ENCODE measurements at places on chromosomes 7 and 10.

DNA sequence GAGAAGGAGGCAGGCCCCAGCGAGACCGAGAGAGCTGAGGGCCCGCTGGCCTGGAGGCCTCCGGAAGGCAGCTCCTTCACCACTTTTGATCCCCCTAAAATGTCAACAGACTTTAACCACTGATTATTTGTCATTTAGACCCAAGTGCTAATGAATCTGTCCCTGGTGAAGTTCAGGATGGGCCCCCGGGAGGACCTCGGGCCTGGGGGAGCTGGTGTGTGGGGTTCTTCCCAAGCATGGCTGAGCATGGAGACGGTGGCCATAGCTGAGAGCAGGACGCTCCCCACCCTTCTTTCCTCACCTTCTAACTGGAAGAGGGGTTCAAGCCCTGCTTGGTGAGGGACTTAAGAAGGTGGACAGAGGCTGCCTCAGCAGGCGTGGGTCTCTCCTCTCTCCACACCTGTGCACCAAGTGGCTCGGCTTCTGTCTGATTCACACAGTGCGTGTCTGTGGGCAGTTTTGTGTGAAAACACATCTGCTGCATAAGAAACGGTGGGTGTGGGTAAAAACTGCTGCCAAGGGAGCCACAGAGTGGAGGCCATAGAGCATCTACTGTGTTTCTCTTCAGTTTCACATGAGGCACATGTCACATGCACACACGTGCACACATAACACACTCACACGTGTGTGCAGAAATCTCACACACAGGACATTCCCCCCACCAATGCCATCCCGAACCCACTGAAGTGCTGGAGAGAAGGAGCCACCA lies 53.5 kb upstream of the VIPR2 start:
- no peak for DNase-seq

- DNase-seq = no peak
Measured at GRCh38 chr10:94213001-94213530, 149.7 kb downstream of the NOC3L start.

GRCh38 chr10:5817322-5818047 lies 4.3 kb upstream of the GDI2 start:
- no peak for DNase-seq

GRCh38 chr7:24908166-24908565 lies 71.8 kb downstream of the OSBPL3 start:
- DNase-seq = no peak

DNA sequence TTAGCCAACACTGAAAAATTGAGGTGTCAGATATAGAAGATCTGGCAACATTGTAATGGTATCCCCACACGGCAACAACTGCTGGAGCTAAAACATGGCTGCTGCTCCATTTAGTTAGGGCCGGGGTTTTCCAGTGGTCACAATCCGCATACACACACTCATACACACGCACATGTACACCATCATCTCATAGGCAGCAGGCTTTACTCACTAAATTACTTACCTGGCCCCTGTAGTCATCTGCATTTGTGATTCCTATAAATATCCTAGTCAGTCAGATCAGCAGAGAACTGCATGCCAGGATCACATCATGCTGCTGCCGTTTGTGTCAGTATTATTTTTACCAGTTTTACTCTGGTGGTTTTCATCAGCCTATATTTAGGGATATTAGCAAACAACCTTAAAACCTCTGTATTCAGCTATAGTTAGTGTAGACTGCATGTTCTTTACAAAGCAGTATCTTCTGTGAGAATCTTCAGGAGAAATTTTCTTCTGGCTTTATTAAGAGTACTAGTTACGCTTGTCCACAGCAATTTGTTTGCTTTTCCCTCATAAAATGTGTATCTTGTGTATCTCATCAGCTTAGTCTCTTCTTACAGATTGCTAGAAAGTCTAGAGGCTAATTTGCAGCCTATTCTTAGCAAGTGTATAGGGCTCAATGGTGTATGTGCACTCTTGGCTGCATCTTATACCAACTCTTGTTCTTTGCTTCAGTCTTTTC lies 38.3 kb upstream of the PTPN12 start:
- no peak for DNase-seq

- no peak for DNase-seq
Measured at GRCh38 chr10:91545838-91546237, 87.0 kb downstream of the PPP1R3C start.

- DNase-seq = no peak
Measured at GRCh38 chr7:107138696-107139420, 29.9 kb upstream of the HBP1 start.

GRCh38 chr7:3289996-3290395 lies 11.1 kb upstream of the SDK1 start:
- DNase-seq = no peak

DNA sequence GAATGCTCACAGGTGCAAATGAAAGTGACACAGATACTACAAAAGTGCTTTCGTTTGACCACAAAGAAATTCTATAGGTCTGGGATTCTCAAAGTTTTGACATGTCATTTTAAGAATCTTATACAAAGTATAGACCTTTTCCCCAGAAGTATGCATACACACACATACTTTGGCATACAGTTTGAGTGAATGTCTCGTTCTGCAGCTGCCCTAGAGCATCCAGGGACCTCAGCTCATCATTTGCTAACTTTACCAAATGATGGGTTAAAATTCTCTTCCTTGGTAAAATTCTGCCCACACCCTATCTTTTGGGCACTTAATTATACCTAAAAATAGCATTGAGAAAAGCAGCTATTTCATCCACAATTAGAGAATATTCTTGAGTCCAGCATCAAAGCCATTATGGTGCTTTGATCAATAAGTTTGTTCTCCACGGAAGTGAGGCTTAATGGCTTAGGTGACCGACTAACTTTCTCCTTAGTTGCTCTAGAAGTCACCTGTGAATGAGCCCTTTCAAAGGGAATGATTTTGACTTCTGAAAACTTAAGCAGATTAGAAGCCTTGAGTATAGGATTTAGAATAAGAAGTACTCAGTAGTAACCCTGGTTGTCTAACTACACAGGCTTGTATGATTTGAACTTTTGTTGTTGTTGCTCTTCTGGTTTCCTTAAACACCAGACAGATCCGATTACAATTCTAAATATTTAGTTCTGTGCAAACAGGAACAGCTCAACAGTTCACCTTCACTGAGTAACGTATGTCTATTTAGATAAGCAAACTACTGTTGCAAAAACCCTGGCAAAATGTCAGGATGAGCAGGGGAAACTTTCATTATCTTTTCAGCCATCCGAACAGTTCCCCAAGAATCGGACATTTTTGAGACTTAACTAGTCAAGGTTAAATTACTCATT lies 70.6 kb downstream of the CNNM2 start:
- DNase-seq = no peak

DNA sequence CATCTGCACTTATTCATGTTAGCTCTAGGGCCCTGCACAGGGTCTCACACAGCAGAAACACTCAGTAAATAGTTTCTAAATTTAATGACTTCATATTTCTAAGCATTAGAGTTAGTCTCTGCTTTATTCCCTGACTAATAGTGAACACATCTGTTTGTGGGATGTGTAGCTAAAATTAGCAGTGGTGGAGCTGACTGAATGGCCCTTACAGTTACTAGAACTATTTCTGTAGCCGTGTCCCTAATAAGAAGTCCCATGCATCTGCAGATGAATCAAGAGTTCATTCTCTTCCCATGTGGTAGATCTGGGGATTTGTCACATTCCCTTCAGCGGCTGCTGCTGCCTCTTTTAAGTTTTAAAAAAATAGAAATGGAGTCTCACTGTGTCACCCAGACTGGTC lies 11.7 kb downstream of the MAP3K8 start:
- no peak for DNase-seq

GRCh38 chr10:58414270-58415041 lies 29.2 kb downstream of the TFAM start:
- no peak for DNase-seq

DNA sequence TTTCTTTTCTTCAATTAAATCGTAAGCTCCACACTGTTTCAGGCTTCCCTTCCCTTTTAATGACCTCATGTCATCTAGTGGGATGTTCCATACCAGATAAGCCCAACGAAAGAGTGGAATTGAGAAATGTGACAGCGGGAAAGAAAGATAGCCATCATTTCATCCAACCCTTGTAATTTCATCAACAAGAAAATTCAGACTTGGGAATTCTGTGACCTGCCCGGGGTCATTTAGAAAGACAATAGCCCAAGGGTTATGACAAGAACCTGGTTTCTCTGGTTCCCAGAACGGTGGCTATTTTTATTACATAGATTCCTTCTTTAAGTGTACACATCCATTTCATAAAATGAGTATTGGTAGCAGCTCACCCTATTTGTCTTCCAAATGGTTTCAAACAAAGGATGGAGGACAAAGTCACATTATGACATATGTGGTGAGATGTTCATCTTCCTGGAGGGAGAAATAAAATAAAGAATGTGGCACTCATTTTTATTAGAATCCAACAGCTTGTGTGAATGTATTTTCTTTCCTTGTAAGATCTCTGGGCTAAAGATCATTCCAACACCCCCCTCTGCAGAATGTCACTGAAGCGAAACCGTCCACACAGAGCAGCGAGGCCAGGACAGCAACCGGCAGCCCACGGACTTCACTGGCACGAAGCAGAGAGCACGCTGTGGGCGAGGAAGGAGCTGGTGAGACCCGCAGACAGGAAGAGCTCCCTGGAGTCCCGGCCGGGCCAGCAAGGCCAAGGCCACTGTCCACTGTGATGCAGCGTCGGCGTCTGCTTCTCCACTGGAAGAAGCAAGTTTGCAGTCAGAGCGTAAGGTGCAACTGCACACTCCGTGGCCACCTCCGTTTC lies 199.9 kb downstream of the KLF6 start:
- DNase-seq = no peak

GRCh38 chr7:1234049-1234880 lies 1.6 kb downstream of the UNCX start:
- DNase-seq = no peak

DNA sequence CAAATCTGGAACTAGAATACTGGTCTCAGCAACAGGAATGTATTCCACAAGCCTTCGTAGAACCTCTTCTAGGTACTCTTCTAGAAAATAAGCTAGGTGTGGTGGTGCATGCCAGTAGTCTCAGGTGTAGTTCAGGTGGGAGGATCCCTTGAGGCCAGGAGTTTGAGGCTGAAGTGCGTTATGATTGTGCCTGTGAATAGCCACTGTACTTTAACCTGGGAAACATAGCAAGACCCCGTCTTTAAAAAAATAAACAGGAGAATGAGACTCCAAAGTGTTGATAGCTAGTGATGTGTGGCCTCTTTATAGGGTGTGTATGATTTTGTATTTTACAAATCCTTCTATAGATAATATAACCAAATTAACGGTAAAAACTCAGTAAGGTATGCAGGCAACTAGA lies 1.5 kb upstream of the ZNF775 start:
- no peak for DNase-seq

GRCh38 chr10:76309741-76310587 lies 878.5 kb downstream of the LRMDA start:
- no peak for DNase-seq

DNA sequence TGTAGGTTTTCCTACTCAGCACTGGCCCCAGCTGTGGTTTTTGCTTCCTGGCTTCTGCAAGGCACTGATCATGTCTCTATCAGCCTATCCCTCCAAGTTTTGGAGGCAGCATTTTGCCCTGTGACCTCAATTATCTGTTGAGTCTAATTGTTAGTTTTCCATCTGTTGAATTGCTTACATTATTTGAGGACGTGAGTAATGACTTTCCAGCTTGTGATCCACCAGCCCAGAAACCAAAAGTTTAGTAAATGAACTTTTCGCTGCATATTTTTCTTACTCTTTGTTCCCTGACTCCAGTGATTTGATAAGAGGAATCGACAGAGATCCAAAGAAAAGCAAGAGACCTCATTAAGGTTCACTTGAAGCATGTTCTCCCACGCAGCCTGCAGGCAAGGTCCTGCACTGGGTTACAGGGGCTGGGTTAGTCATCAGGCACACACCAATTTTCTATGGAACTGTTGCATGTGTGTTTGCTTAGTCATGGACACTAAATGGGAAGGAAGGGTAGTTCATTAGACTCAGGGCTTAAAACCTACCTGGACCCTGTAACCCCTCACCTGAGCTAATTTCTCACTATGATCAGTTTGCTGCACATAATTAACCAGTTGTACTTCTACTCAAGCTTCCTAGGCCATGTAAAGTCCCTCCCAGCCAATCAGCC lies 57.2 kb downstream of the AKR1E2 start:
- DNase-seq = no peak

- DNase-seq = no peak
Measured at GRCh38 chr7:672891-673290, 53.6 kb upstream of the DNAAF5 start.

DNA sequence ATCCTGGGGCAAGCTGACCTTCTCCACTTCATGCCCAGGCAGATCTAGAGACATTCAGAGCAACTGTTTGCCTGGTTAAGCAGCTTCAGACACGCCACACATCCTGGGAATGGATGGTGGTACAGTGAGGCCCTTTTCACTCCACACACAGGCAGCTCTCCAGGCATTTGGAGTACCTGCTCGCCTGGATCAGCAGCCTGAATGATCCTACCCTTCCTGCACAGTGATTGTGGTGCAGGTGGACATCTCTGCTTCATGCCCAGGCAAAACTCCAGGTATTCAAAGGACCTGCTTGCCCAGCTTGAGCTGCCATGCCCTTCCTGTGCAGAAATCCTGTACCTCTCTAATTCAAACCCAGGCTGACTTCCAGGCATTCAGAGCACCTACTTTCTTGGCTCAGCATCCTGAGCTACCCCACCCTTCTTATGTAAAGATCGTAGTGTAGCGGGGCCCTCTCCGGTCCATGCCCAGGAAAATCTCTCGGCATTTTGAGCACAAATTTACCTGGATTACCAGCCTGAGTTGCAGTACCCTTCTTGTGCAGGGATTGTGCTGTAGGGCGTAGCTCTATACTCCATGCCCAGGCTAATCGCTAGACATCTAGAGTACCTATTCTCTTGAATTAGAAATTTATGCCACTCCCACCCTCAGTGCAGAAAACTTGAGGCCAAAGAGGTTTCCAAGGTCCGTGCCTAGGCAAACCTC lies 972.8 kb downstream of the ANKRD7 start:
- no peak for DNase-seq

DNA sequence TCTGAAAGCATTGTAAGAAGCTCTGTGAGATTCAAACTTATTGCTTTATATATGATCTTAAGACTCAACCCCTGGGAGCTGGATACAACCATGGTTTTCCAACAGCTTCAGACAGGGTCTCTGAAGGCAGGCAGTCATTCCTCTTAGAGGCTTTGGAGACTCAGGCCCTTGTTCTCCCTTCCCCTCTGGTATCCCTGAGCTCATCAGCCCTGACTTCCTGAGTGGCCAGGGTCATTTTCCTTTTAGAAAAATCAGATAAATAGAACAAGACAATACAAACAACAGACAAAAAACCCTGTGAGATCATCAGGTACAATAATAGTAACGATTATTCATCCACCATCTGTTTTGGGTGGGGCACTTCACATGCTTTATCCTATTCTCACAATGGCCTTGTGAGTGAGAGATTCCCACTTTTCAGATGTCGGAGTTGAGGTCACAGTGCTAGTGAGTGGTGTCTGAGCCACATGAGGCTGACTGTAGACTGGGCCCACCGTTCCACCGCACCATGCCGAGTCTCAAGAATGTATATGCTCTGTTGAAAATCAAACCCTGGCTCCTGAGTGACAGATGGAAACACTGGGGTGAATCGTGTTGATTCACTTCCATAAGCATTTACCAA lies 144.2 kb downstream of the CXCL12 start:
- no peak for DNase-seq

- no peak for DNase-seq
Measured at GRCh38 chr7:105141068-105141467, 127.1 kb downstream of the KMT2E start.

All from stimulated activated CD8-positive, alpha-beta memory T cell treated with anti-CD3 and anti-CD28 coated beads, Interleukin-7, amount 100 ng/mL, for 48 hours (primary cell).